ENCODE measurements at places on chromosomes 7 and 10.
A peak's percentile ranks its signal among the peaks of the same experiment; 100 is the strongest.

DNA sequence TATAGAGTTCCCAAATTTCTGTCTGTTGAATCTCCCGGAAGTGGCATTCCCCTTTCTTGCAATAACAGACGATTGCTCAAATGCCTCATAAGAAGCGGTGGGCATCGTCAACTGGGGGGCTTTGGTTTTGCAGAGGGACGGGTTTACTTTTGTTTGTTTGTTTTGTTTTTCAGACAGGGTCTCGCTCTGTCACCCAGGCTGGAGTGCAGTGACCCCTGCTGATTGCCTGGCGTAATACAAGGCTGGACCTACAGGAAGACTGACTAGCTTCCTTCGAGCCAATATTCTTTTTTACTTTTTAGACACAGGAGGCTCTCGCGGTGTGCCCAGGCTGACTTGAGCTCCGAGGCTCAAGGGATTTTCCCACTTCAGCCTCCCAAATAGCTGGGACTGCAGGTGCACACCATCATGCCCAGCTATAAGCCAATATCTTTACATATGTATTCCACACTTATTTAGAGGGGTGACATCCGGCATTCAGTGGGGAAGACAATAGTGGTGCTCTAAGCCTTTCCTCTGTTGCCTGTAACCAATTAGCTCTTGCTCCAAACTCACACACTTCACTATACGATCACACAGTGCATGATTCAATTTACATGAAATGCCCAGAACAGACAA lies 58.1 kb downstream of the FHIP2A start:
- DNase-seq = no peak

DNA sequence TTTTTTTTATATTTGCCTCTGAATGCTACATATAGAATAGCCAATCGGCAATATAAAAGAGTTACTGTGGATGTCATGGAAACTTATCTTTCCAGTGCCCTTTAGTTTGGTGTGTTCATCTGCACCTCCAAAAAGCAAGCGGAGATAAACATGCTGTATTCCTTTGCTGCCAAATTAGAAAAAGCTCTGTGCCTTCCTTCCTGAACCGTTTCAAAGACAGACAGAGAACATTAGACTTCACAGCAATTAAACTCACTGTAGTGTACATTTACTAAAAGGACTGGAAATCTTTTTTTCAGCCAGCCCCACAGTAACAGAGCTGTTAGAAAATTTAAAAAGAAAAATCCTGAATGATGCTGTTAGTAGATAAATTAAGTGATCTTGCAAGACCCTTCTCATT lies 707.5 kb downstream of the LRMDA start:
- no peak for DNase-seq

GRCh38 chr10:112361951-112362751 lies 11.8 kb upstream of the ACSL5 start:
- peak; percentile 36 for DNase-seq

DNA sequence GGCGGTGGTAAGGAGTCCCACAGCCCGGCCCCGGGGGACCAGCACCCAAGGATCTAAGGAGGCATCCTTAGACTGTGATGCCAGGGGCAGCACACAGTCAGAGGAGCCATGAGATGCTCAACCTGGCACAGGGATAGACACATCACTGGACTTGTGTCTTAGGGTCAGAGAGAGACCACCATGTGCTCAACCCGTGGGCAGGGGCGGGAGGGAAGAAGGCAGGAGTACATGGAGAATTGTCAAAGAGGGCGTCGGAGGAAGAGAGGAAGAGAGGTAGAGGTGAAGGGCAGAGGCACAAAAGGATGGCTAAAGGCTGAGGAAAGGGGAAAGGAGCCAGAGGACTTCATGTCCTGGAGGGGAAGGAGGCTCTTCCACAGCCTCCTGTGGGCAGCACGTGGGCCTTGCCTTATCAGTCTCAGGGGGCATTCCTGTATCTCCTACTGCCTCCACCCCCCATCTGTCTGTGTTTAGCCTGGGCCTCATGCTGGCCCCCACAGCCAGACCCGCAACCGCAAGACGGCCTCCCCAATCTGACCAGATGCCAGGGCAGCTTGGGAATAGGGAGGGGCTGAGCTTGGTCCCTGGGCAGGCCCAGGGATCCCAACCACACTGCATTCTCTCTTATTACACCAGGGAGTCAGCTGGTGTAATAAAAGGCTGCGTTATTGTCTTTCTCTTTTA lies 2.2 kb downstream of the ADCY1 start:
- peak; percentile 50 for DNase-seq

DNA sequence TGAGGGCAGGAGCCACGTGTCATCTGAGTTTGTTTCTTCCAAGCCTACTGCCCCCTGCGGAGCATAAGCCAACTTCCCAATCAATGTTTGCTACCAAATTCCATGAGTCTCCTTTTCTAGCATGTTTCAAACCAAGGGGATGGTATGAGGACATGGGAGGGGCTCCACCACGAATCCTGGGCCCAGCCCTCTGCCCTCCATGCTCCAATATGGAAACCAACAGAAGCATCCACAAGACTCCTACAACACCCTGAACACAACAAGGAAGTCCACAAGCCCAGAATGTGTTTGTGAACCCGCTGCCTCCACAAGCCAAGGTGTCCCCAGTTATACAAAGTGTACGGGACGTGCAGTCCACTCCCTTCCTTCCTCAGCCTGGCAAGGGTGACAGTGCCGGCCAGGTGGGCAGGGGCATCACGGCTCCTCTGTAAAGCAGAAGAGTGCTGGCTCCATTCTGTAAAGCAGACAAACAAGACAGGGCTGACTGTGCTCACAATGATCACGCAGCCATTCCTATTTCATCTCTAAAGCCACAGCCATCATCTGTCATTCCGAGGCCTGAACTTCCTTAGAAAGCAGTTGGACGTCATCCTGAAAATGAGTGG lies 466.1 kb downstream of the PTPRN2 start:
- no peak for DNase-seq

DNA sequence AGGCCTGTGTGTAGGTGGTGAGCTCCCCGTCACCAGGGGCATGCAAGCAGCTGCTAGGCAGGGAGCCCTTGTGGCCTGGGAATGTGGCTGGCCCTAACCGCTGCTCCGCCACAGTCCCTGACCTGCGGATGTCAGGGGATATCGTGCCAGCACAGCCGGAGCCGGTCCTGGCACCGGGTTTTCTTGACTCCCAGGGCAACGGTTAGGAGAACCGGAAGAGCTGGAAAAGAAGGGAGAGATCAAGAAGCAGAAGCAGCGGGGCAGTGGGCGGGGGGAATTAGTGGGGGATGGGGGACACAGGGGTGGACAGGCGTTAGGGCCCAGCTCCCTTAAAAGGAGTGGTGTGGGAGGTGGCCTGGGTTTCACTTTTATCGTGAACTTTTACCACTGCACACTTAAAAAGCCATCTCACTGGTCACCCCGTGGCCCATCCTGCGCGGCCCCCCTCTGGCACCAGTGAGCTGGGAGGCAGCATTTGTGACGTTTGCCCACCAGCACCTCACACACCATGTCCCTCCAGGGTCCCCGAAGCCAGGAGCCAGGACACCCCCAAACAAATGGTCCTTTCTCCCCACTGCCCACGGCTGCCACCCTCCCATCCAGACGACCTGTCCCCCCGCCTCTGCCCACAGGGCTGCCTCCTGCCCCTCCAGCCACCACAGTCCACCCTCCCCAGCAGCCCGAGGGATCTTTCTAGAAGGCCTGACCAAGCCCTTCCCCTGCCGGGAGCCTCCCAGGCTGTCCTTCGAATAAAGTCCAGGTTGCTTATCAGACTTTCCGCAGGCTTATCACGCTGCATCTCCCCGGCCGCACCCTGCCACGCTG lies 1.8 kb upstream of the MICALL2 start:
- DNase-seq = peak; percentile 88

DNA sequence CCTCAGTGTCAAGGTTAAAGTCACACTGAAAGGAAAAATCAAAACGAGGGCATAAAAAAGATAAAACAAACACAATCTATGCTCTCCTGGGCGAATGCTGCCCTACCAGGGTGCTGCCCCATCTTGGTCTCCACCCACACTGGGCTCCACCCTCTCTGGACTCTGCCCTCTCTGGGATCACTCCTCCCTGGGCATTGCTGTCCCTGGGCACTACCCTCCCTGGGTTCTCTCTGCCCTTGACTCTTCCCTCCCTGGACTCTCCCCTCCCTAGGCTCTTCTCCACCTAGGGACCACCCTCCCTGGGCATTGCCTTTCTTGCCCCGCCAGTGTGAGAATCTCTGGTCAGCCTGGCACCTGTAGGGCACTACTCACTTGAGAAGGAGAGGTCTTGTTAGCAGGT lies 8.6 kb downstream of the GDF2 start:
- DNase-seq = no peak

DNA sequence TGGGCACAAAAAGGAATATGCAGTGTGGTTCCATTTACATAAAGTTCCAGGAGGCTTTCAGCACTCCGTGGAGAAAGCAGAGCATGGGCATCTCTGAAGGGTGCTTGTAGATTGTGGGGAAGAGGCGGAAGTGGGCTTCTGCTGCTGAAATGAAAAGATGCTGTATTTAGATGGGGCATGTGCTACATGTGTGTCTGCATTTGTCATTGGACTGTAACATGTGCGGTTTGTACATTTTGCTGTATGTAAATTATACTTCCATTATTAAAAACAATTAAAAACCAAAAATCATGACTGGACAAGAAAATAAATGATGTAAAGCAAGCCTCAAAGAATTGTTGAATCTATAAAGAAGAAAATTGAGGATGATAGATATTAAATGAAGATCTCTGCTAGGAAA lies 334.0 kb downstream of the WDR37 start:
- DNase-seq = no peak

DNA sequence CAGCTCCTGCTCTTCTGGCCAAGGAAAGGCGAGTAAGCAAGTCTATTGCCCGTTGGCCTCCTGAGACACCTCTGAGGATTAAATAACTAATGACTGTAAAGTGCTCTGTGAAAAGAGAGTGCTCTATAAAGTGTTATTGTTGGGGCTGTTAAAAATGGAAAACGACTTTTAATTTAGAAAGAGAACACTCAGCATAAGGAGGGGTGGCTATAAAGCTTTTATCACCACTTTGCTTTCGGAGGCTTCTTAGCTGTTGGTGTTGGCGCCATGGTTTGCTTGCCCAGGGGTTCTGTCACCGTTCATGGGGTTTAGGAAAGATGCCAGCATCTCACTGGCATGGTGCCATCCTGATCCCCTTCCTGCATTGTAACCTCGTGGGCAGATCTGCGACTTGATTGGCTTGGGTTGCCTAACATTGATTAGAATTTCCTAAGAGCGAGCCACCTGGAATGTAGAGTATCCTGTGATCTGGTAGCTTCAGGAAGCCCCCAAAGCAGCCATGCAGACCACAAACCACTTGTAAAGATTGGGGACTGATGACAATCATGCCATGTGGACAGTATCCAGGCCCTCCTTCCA lies 509.9 kb downstream of the LRMDA start:
- DNase-seq = no peak

DNA sequence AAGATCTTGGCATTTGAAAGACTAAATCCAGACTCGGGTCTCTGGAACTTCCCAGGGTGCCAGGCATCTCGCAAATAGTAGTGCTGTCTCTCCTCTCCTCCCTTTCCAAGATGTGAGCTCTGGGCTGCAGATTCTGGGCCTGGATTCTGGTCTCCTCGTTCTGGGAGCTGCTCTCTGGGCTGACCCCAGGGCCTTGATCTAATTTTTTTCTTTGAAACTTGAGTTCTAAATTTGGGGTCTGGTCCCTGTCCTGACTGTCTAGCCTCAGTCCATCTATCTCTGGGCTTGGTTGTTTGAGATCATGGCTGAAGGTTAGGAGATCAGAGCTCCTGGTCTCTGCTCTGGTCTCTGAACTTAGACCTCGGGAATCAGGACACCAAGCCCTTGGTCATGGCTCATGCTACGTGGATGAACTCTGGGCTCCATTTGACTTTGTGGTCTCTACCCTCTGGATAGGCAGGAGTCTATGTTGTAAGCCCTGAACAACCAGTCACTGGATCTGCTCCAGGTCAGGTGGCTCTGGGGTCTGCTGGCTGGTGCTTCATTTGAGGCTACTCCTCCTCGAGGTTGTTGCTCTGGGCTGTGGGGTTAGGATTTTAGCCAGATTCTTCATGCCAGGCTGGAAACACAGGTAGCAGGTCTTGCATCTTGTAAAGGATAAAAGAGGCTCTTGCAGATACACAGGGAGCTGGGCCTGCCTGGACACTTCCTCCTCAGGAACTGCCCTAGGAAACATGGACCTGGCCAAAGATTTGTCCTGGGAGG lies 8.0 kb upstream of the MBL2 start:
- DNase-seq = no peak

DNA sequence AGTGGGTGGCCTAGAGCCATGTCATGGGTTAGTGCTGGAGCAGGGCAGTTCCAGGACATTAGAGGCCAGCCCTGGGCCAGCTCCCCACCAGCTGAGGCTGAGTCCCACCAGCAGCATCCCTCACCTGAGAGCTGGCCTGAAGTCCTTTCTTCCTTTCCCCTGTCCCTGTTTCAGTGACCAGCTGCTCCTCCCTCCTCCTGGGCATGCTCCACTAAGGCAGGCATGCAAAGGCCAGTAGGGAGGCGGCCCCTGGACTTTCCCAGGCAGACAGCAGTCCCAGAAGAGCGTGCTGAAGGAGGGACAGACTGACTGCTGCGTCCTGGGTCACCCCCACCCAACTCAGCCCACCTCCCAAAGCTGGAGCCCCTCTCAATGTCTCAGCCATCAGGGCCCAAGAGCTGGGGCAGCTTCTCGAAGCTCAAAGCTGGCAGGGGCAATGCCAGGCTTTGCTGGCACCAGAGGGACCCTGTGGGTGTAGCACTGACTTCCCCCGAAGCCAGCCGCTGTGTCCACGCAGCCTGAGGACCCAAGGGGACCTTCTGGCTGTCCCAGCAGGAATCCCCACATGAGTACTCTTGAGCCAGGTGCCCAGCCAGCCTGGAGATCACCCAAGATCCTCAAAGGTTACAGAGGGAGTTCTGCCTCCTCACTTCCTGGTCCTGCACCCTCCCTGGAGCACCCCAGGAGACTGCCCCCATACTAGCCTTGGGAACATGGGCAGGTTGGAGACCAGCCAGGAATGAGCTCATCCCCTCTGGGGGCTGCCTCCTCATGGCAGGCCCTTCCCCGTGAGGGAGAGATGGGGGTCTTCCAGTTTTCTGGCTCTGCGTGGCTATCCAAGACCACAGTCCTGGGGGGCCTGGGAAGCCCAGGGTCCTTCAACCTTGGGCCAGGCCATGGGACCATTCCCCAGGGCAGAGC lies 35.2 kb upstream of the RET start:
- no peak for DNase-seq

- DNase-seq = no peak
These were observed 184.0 kb upstream of the ADCY1 start for GRCh38 chr7:45390180-45390579.

GRCh38 chr10:114103284-114103683 lies 59.6 kb downstream of the ADRB1 start:
- peak; percentile 31 for DNase-seq
